ENCODE measurements at places on chromosomes 5 and 9. TPM values are rescaled to one million over a fixed set of nuclear protein-coding genes. Genes with fewer than 3 reads are reported as not detected.

DNA sequence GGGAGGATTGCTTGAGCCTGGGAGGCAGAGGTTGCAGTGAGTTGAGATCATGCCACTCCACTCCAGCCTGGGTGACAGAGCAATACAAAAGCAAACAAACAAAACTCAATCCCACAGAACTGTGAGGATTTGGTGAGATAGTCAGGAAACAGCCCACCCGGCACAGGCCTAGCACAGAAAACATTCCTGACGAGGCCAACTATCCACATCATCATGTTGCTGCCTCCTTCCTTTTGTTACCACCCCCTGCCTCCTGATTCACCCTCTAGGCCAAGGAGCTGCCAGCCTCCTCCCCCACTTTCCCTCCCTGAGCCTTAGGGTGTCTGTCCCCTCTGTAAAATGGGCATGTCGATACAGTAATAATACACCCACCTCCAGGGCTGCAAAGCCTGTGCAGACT, 39.0 kb downstream of the STK10 start:
- no peak for DNase-seq

FYB1 gene
- total RNA-seq: 33.9 TPM

PFN3 gene
- total RNA-seq: not detected

TRAF1 gene
- 5.8 TPM for total RNA-seq

QRFP gene
- not detected for total RNA-seq

- DNase-seq: peak; percentile 83
These were observed 52.5 kb downstream of the JADE2 start for GRCh38 chr5:134577796-134578577.

GRCh38 chr5:133697536-133698258, 85.4 kb upstream of the FSTL4 start:
- no peak for DNase-seq

GRCh38 chr9:94805585-94805984, 79.1 kb downstream of the AOPEP start:
- peak; percentile 89 for DNase-seq

GRCh38 chr5:15524712-15525111, 24.7 kb downstream of the FBXL7 start:
- DNase-seq: no peak

- no peak for DNase-seq
These were observed 51.7 kb upstream of the NFIB start for GRCh38 chr9:14365670-14366069.

PCSK1 gene
- total RNA-seq: 2.2 TPM

- DNase-seq: peak; percentile 63
These were observed 4.3 kb upstream of the IL17B start for GRCh38 chr5:149383399-149383798.

C9 gene
- total RNA-seq: not detected

OR4F3 gene
- not detected for total RNA-seq

DNA sequence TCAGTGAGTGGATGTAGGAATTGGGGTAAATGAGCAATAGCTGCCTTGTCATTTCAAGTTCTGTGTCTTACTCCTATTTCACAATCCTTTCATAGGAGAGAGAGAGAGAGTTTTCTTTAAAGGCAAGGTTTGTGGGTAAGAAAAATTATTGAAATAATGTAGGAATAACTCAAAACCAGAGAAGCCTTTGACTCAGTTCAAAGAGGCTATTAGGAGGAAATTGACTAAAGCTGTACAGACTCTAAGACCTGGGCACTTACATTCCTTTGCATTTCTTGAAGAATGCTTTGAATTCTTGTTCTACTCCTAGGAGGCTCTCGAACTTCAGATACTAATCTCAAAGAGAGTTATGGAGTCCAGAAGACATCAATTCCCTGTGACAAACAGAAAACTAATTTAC, 257.1 kb downstream of the FBXL7 start:
- no peak for DNase-seq

GRCh38 chr9:3007326-3007725, 163.4 kb upstream of the PUM3 start:
- peak; percentile 66 for DNase-seq

GRCh38 chr5:77645158-77645994, 6.9 kb upstream of the OTP start:
- DNase-seq: peak; percentile 47

GRCh38 chr5:35575578-35575977, 42.1 kb upstream of the SPEF2 start:
- DNase-seq: no peak

IFNA10 gene
- total RNA-seq: not detected

LAMC3 gene
- 24.3 TPM for total RNA-seq

- peak; percentile 83 for DNase-seq
These were observed at the start of gene JADE2 for GRCh38 chr5:134524826-134525682. TSS of gene JADE2 (plus strand) at chr5:134525670. CDS start at chr5:134535858, 10,188 bp downstream.

- DNase-seq: no peak
These were observed 527.5 kb upstream of the ARRDC3 start for GRCh38 chr5:91910655-91911054.

DNA sequence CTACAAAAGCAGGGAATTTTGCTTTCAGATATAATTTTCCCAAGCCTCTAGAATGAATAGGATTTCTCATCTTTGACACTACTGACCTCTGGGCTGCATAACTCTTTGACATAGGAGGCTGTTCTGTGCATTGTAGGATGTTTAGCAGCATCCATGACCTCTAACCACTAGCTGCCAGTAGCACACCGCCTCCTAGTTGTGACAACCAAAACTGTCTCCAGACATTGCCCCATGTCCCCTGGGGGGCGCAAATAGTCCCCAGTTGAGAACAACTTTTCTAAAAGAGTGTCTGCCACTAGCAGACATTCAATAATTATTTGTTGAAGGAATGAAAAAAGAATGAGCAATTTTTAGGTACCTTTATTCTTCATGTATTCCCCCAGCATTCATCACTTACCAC, 51.8 kb downstream of the POU4F3 start:
- DNase-seq: no peak

- DNase-seq: no peak
These were observed 36.1 kb upstream of the COL5A1 start for GRCh38 chr9:134605351-134605965.

GDF9 gene
- 0.37 TPM for total RNA-seq

CNTNAP3 gene
- total RNA-seq: 10.6 TPM

DNA sequence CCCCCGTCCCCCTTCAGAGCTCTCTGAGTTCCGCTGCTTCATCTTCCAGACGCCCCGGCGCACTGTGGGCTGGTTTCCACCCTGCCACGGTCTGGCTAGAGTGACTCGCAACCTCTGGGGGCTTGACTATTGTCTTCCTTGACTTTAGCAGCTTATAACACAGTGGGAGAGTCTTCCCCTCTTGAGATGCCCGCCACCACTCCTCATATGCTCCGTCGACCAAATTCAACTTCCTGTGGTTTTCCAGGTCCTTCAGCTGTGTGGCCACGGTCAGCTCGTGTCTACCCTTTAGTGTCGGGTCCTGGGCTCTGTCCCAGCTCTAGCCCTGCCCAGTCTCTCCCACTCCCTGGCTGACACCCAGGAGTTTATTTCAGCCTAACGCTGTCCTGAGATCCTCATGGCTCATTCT, 28.2 kb upstream of the NCS1 start:
- peak; percentile 74 for DNase-seq

DNA sequence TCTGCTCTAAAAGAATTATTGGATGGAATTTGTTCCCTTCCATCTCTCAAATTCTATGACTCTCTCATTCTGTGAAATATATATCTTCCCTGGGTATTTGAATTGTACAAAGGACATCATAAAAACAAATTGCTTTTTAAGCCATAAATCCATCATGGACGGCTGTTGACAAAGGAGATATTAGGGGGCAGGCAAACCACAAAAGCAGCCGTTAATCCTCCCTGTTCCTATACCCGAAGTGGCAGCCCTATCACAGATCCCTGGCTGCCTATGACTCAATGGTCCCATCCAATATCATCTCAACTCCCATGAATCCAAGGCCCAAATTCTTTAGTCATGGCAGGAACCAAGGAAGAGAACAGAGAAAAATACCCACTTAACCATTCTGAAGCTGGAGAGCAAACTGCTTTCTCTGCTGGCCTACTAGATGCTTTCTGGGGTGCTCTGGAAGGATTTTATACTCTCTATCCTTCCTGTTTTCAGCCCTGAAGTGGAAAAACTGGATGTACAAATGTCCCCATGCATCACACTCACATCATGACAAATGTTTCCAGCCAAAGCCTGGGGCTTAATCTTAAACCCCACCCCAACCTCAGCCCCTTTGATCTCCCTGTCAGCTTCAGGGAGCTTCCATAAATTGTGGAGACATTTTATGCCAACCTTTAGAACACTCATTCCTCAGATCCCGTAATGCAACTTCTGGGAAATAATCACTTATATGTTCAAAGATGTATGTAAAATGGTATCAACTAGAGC, 59.5 kb downstream of the FAM114A2 start:
- no peak for DNase-seq

DMRT3 gene
- not detected for total RNA-seq

DNA sequence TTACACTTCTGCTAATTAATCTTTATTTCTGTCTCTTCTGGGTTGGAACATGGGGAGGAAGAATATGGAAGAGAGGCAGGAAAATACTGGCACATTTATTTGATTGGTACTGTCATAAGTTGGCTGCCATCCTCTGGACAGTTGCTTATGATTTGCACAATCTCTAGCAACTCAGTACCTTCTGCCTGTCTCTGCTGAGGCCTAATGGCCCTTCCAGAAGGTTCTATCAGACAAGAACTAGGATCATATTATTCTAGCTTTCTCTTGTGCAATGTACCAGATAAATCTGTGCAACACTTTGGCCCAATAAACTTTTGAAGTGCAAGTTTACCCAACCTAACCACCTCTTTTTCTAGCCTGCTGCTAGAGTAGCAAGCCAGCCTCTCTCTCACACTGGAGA, 335.0 kb downstream of the ARRDC3 start:
- no peak for DNase-seq

GPX3 gene
- 586 TPM for total RNA-seq

FREM1 gene
- 2.1 TPM for total RNA-seq

GRCh38 chr5:176653401-176654385, 6.4 kb downstream of the TSPAN17 start:
- no peak for DNase-seq

GRCh38 chr9:22813529-22813928, 366.9 kb downstream of the DMRTA1 start:
- DNase-seq: peak; percentile 53

Measured in lung (tissue), 17 donors.